ENCODE measurements at places on chromosomes 16 and 17.

- no peak for DNase-seq
Observed at GRCh38 chr17:44352828-44353671, 7.9 kb downstream of the GRN start.

DNA sequence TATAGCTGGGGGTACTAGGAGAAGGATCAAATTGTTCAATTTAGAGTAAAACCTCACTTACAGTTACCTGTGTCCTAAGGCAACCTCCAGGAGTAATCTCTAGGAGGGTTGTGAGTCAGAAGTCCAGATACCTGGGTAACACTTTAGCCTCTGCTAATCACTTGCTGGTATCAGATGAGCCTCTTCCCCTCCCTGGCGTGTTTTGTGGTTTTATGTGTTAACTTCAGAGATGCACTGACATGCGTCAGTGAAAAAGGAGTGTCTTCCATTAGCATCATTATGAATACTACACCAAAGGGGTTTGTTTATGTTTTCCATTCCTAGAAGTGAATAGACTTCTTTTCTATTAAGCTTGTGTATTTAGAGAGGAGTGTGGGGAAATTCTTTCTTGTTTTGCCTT, 208.2 kb downstream of the FTO start:
- no peak for DNase-seq

DNA sequence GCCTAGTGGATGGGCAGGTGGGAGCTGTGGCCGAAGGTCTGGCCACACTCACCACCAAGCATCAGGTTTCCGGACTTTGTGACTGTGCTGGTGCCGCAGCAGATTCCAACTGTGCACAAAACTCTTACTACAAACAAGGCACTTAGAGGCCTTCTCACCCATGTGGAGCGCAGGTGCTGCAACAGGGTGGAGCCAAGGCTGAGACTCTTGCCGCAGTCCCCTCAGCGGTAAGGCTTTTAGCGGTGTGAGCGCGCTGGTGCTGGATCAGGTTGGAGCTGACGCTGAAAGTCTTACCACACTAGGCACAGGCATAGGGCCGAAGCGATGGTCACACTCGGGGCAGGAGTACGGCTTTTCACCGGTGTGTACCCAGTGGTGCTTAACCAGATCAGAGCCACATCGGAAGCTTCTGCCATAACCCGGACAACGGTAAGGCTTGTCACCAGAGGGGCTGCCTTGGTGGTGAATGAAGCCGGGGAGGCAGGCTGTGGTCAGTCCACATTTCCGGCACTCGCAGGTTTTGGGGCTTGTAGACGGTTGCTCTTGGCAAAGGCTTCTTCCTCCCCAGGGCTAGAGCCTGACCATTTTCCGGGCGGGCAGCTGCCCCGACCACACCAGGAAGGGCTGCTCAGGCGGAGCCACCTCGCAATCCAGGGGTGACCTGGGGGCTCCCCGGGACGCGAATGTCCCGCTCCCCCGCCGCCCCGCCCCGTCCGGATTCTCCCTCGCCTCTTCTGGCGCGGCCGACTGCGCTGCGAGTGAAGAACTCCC, 1.0 kb upstream of the ARMC5 start:
- no peak for DNase-seq

- DNase-seq: no peak
Observed at GRCh38 chr16:46555951-46556350, 65.2 kb downstream of the SHCBP1 start.

- no peak for DNase-seq
Observed at GRCh38 chr16:23088018-23088417, 61.2 kb downstream of the USP31 start.

DNA sequence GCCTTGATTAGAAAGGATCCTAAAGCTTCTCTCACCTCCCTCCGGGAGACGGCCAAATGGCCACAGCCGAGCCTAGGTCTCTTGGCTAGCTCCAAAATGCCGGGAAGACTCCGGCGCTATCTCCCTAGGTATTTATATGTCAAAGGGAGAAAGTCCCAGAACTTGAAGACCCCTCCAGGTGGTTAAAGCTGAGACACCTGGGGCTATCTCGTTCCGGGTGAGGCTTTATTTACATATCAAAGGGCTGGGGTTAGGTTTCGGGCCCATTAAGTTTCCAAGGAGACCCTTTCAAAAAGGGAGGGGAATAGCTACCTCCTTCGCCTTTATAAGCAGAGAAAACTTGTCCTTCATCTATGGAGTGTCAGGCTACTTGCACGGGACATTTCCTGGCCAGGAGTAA, 70.9 kb upstream of the KIFC3 start:
- DNase-seq: no peak

DNA sequence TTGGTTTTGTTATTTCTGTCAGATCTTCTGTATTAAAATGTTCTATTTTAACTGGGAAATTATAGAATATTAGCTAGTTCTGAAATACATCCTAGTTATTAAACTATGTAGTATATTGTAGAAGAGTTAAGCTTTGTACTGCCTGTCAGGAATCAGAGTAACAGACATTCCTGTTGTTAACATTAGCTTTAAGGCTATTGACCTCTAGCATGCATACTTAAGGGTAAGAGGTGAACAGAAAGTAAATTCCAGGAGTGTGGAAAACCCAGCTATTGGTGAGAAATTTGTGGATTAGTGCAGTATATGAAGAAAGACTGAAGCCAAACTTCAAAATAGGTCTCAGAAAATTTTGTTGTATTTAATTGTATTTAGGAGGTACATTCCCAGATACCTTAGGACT, 111.3 kb downstream of the CHD9 start:
- no peak for DNase-seq

DNA sequence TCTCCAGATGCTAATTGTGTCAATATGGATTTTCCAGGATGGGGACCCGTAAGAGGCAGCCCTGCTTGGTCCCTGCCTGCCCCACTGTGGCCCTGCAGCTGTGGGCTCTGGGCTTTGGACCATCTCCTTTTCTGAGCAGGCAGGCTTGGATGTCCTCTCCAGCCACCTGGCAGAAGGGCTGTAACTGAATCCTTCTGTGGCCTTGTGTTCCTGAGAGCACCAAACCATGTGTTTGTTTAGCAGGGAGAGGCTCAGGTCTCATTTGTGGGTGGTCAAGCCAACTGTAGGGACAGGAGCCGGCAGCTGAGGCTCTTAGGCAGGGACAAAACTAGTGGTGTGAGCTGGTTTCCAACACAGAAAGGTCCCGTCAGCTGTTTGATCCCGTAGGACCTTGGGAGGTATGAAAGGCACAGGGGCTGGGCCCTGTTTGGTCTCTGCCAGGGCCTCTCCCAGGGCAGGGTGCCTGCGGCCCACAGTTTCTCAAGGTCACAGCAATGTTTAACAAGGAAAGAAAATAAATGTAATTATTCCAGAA, 18.5 kb downstream of the SEC14L5 start:
- DNase-seq: no peak

DNA sequence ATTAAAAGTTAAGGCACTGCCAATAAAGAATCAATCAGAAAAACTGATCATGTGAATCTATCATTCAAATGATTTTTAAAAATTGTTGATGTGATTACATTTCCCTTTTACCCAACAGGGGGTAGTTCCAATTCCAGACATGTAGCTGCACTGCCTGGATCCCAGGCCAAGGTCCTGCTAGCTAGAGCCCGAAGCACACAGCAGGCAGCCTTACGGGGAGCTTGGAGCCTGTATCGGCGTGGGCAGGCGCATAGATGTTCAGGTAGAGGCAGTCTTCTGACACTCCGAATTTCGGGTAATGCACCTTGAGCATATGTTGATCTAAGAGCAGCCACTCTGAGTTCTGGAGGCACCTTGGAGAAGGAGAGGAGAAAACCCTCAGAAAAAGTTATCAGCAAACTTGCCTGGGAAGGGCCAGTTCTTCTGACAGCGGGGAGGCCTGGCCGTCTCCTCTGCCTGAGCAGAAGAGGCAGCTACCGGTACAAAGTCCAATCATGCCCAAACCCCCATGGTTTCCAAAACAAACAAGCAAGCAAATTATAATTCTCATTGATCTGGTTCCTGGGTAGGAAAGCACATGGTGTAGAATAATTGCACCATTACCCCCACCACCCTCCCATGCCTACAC, 3.6 kb downstream of the CES5A start:
- no peak for DNase-seq

- DNase-seq: no peak
Observed at GRCh38 chr16:50560903-50561863, 13.0 kb downstream of the NKD1 start.

GRCh38 chr17:32350666-32351418, 885 bp downstream of the ZNF207 start:
- DNase-seq: peak; percentile 20

GRCh38 chr16:30406795-30407101, 658 bp upstream of the ZNF771 start:
- no peak for DNase-seq

GRCh38 chr16:72996291-72997062, 51.5 kb downstream of the ZFHX3 start:
- no peak for DNase-seq

DNA sequence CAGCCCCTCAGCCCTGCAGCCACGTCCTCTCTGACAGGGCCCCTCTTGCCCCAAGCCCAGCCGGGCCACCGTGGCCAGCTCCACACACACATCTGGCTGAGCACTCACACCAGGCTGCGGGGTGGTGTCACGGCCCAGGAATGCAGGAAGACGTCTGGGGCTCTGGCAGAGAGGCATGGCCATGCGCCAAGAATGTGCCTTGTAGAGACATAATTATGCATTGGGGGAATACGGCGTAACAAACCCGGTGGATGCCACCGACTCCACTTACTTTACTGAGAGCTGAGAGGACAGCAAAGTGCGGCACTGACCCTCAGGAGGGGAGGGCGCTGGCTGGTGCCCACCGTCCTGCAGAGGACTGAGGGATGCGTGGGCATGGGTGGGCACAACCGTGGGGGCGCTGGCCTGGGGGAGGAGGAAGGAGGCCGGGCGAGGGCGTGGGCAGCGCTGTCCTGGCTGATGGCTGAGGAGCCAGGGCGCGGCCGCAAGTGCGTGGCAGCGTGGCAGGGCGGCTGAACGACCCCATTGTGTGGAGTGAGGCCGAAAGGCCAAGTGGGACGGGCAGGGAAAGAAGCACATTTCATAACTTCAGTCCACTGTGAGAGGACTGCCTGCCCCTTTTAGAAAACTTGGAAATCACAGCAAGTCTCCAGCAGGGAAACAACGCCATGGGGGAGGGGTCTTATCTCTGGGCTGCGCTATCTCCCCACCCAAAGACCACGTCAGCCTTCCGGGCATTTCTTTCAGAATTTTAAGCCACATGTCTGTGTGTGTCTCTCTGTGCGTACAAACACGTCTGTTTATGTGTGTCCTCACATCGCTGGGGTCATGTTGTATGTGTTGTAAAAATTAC, 30.6 kb downstream of the METRNL start:
- no peak for DNase-seq

GRCh38 chr17:15239491-15239890, 25.6 kb downstream of the PMP22 start:
- no peak for DNase-seq

DNA sequence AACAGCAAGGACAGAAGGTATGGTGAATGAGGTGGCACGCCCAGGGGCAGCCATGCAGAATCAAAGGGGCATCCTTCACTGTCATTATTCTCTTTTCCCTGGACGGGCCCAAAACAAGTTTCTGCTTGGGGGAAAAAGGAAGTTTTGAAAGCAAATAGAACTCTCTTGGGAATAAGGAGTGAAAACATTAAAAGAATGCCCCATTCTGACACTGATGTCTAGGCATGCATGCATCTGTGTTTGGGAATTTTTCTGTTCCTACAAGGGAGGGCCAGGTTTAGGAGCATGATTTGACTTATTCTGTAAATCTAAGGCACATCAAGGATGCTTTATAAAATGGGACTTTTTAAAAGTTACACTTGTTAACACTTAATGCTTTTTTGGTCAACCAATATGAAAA, 34.3 kb upstream of the SLC12A3 start:
- no peak for DNase-seq

- DNase-seq: no peak
Observed at GRCh38 chr17:5325851-5326250, 43.8 kb downstream of the RABEP1 start.

DNA sequence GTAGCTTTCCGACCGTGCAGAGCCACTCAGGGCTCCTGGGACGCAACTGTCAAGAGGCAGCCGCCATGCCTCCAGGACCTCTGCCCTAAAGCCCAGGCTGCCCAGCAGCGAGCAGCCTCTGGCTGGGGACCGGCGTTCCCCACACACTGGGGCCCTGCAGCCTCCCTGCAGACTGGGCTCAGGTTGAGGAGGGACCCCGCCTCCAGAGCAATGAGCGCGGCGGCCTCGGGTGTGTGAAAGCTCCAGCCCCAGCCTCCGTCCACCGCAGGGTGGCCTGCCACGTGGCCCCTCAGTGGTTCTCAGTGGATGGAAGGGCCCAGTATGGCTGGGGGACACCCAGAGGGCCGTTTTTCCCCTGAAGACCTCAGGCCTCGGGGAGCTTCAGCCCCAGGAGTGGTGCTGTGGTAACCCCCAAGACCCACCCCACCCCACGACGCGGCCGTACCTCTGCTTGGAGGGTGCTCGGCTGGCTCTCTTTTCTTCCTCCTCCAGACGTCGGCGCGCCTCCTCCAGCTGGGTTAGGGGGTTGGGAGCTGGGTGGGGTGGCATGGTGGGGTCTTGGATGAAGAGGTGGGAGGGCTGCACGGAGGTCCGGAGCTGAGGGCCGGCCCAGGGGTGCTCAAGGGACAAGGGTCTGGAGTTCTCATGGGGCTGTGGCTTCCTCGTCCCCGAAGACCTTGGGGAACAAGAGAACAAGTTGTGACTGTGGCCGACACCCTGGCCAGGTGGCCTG, 10.2 kb downstream of the PDIA2 start:
- DNase-seq: no peak

GRCh38 chr17:2925011-2925410, 128.8 kb downstream of the RAP1GAP2 start:
- DNase-seq: no peak

GRCh38 chr16:79012671-79013434, 587.7 kb downstream of the MAF start:
- no peak for DNase-seq

DNA sequence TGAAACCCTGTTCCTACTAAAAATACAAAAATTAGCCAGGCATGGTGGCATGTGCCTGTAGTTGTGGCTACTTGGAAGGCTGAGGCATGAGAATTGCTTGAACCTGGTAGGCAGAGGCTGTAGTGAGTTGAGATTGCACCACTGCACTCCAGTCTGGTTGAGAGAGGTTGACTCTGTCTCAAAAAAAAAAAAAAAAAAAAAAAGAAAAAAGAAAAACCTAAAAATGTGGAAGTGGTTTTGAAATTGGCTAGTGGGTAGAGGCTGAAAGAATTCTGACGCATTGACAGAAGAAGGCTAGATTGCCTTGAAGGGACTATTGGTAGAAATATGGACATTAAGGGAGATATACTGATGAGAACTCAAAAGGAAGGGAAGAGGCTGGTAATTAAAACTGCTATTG, 33.6 kb upstream of the CPPED1 start:
- no peak for DNase-seq

DNA sequence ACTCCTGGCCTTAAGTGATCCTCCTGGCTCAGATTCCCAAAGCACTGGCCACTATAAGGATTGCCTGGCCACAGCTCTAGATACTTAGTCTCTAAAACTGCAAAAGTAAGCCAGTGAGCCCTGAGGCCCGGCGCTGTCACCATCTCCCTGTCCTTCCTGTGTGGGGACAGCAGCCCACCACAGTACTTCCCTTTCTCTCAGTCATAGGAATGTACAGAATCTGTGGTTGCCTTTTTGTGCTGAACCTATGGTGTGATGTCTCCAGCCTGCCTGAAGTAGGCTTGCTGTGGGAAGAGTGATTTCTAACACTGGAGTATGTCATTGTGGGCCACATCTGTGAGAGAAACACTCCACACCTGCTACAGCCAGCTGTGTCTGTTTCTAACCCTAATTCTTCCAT, 24.7 kb downstream of the NTAN1 start:
- DNase-seq: no peak

- DNase-seq: no peak
Observed at GRCh38 chr16:47067203-47067602, 76.5 kb downstream of the NETO2 start.

Data from stimulated activated CD4-positive, alpha-beta T cell treated with anti-CD3 and anti-CD28 coated beads, Interleukin-12 subunit alpha, Interleukin-12 subunit beta, amount 100 ng/mL, for 24 hours (primary cell).